ENCODE measurements at places on chromosomes 5 and 9. TPM values are rescaled to one million over a fixed set of nuclear protein-coding genes. Genes with fewer than 3 reads are reported as not detected.

The IFNB1 gene
- not detected for total RNA-seq

The GRXCR2 gene
- total RNA-seq = not detected

The CFAP157 gene
- total RNA-seq = 99.0 TPM

The FBP2 gene
- total RNA-seq = not detected

The RLN2 gene
- total RNA-seq = 0.46 TPM

The ZNF622 gene
- total RNA-seq = 19.0 TPM

The GRIN1 gene
- not detected for total RNA-seq

DNA sequence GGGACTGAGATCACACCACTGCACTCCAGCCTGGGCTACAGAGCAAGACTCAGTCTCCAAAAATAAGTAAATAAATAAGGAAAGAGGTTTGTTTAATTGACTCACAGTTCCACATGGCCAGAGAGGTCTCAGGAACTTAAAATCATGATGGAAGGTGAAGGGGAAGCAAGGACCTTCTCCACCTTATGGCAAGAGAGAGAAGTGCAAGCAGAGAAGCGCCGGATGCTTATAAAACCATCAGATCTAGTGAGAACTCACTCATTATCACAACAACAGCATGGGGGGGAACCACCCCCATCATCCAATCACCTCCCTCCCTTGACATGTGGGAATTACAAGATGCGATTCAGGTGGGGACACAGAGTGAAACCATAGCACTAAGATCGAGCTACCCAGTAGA lies 22.8 kb upstream of the RGMB start:
- no peaks in the 10 kb centered on the region for H3K4me1 ChIP-seq
- no peak for DNase-seq
- no peaks in the 10 kb centered on the region for H3K36me3 ChIP-seq
- no peaks in the 10 kb centered on the region for H3K27me3 ChIP-seq
- H3K4me3 ChIP-seq = no peak overlapping the region
- H3K27ac ChIP-seq = no peak overlapping the region

DNA sequence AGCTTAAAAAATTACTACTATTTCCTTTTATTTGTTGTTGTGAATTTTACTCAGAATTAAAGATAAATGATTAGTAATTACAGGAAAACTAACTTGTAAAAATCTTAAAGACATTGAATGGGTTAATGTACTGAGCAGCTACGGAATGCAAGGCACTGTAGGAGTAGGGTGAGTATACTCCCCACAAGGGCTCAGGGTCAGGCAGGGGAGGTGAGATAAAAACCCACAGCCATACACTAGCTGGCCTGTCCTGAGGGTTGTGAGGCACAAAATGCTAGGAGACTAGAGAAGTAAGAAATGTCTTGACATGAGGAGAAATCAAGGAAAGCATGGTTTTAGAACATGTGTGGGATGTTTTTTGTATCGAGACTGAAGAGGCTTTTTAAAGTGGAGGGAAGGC lies 13.4 kb downstream of the ZBED3 start:
- no peaks in the 10 kb centered on the region for H3K4me1 ChIP-seq
- H3K36me3 ChIP-seq = no peaks in the 10 kb centered on the region
- no peaks in the 10 kb centered on the region for H3K27me3 ChIP-seq
- no peak for DNase-seq
- H3K4me3 ChIP-seq = no peak overlapping the region

GRCh38 chr9:79824265-79824664 lies 252.5 kb downstream of the TLE4 start:
- peaks cover 6% of the 10 kb centered on the region for H3K4me1 ChIP-seq
- no peak overlapping the region for H3K27ac ChIP-seq
- H3K36me3 ChIP-seq = no peaks in the 10 kb centered on the region
- no peaks in the 10 kb centered on the region for H3K27me3 ChIP-seq

DNA sequence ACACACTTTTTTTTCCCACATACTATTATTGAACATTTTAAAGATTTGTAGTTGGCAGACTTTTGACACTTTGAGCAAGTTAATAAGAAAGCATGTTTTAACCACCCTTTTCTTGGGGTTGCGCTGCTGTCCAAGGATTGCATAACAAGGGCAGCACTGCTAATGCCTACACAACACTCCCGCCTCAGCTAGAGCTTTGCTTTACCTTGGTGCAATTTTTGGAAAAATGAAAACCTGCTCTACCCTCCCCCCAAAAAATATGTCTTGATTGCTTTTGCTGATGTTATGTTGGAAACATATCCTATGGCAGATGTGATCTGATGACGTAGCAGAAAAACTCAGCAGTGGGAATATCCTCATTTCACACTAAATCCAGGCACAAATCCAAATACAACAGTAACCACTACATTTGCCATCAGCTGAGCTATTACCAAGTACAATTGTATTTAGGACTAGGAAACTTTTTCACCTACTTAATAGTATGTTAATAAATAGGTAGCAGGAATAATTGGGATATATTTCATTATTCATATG lies 51.5 kb downstream of the UBE2R2 start:
- no peak overlapping the region for H3K4me3 ChIP-seq
- no peaks in the 10 kb centered on the region for H3K36me3 ChIP-seq
- no peaks in the 10 kb centered on the region for H3K27me3 ChIP-seq
- peak overlapping the region; percentile 62 for H3K27ac ChIP-seq

DNA sequence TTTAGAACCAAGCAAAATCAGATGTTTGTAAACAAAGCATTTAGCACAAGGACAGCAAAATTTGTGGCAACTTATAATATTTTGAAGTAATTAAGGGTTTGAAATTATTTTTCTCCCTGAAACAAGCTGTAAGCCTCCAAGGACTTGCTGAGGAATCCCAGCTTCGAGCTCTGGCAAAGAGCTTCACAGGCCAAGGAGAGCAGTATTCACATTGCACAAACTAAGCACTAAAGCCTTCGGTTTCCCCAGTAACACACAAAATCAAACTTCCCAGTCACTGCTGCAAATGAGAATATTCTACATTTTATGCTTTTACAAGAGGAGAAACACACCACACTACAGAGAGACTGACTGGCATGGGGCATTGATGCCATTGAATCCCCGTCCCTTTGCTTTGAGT lies 101.9 kb downstream of the WDR41 start:
- DNase-seq = no peak
- no peak overlapping the region for H3K27ac ChIP-seq
- H3K36me3 ChIP-seq = no peaks in the 10 kb centered on the region
- H3K4me3 ChIP-seq = no peak overlapping the region

GRCh38 chr5:151005187-151005949 lies 15.0 kb upstream of the GPX3 start:
- H3K27me3 ChIP-seq = no peaks in the 10 kb centered on the region
- H3K4me3 ChIP-seq = no peak overlapping the region
- no peaks in the 10 kb centered on the region for H3K36me3 ChIP-seq
- peak overlapping the region; percentile 84 for H3K27ac ChIP-seq
- DNase-seq = peak; percentile 76

DNA sequence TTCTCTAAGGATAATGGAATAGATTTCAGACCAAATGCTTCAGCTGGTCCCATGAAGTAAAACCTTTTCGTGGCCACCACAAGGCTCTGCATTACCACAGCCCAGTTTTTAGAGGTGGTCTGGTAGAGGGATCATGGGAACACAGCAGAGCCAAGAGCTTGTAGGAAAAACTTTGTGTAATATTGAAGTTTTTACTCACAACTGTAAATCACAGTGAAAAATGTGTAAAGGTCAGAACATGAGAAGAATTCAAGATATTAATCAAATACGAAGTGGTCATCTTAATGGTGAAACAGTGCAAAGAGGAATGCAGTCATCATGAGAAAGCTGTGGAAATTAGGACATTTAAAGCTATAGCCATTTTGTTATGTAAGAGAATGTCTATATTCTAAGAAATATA lies 197.5 kb downstream of the NPR3 start:
- no peak overlapping the region for H3K4me3 ChIP-seq
- H3K27me3 ChIP-seq = no peaks in the 10 kb centered on the region
- H3K36me3 ChIP-seq = no peaks in the 10 kb centered on the region
- DNase-seq = no peak

GRCh38 chr5:109825450-109825849 lies 135.7 kb downstream of the MAN2A1 start:
- no peak for DNase-seq
- H3K36me3 ChIP-seq = no peaks in the 10 kb centered on the region
- no peak overlapping the region for H3K27ac ChIP-seq
- H3K4me3 ChIP-seq = no peak overlapping the region
- H3K4me1 ChIP-seq = no peaks in the 10 kb centered on the region

- no peaks in the 10 kb centered on the region for H3K36me3 ChIP-seq
- no peaks in the 10 kb centered on the region for H3K4me1 ChIP-seq
- H3K27me3 ChIP-seq = no peaks in the 10 kb centered on the region
- H3K27ac ChIP-seq = no peak overlapping the region
- no peak overlapping the region for H3K4me3 ChIP-seq
Measured at GRCh38 chr5:53472720-53473510, 7.5 kb upstream of the FST start.

DNA sequence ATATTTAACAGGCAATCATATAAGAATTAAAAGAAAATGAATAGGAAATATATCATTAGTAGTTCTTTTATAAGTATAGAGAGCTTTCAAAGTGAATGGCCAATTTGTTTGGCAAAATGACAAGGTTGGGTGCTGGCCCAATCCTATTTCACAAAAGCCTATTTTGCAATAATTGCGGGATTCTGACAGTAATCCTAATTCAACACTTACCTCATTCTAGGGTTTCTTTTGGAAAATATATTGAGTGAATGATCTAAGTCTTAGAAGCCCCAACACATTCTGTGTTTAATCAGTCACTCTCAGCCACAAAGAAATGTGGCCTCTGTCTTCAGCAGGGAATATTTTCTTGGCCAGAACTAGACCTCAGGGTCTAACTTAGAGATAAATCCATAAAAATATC lies 835.9 kb upstream of the ZNF608 start:
- no peak overlapping the region for H3K4me3 ChIP-seq
- DNase-seq = no peak
- no peak overlapping the region for H3K27ac ChIP-seq
- H3K36me3 ChIP-seq = no peaks in the 10 kb centered on the region

DNA sequence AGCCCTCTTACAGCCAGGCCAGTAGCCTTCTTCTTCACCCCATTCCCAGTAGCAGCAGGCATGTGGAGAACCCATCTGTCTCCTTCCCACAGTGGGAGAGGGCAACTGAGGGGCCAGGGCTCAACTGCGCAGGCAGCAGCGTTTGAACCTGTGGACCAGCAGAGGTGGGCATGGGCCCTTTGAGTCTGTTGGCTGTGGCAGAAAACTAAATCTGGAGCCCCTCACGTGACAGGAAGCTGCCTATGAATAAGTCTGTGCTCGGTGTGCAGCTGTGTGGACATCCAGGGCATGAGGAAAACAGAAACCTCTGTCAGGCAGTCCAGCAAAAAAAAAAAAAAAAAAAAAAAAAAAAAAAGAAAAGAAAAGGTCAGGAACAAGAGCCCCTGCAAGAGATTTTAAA lies 189.2 kb upstream of the NR3C1 start:
- no peak for DNase-seq
- no peak overlapping the region for H3K4me3 ChIP-seq
- no peaks in the 10 kb centered on the region for H3K4me1 ChIP-seq
- H3K36me3 ChIP-seq = no peaks in the 10 kb centered on the region
- H3K27ac ChIP-seq = no peak overlapping the region

Measured in ovary (tissue), 10 donors.